Epithelial cell of proximal tubule (primary cell): ENCODE measurements at places on chromosomes 6 and 20. TPM values are rescaled to one million over a fixed set of nuclear protein-coding genes. Genes with fewer than 3 reads are reported as not detected.

The FITM2 gene
- 1.4 and 3.2 TPM in 2 replicates for total RNA-seq

The CLVS2 gene
- total RNA-seq = not detected in 2 replicates

The HMGCLL1 gene
- 0.06 and 1.4 TPM in 2 replicates for total RNA-seq

The NRN1 gene
- 0.72 and 1.1 TPM in 2 replicates for total RNA-seq

The LHFPL5 gene
- total RNA-seq = 0.12 TPM in 1 of 2 replicates, not detected in the other

The APMAP gene
- 94.4 and 108 TPM in 2 replicates for total RNA-seq

DNA sequence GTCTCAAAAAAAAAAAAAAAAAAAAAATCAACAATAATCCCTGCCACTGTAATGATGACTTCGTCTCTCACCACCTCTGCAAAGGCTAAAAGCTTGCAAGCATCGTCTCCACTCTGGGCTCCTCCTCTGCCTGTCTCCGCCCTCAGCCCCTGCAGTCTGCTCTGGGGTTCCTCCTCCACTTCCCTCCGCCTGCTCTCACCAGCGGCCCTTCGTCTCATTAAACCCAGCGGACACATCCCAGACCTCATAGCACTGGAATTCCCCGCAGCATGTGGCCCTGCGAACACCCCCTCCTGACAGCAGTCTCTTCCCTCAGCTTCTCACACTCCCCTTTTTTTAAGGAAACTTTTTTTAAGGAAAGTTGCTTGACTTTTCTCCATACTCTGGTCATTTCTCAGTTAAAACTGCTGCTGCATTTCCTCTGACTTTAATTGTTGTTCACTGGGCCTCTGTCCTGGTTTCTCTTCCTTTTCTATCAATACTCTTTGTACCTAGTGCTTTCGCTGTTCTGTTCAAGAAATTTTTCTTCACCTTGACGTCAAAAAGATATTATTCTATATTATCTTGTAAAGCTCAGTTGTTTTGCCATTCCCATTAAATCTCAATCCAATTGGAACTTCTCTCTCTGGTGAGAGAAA lies 70.9 kb upstream of the PLEKHG1 start:
- DNase-seq = no peak

- peak; percentile 64 for DNase-seq
These were observed 19.3 kb upstream of the RNGTT start for GRCh38 chr6:88982720-88983119.

GRCh38 chr20:58447511-58448391 lies 58.7 kb downstream of the VAPB start:
- DNase-seq = no peak

DNA sequence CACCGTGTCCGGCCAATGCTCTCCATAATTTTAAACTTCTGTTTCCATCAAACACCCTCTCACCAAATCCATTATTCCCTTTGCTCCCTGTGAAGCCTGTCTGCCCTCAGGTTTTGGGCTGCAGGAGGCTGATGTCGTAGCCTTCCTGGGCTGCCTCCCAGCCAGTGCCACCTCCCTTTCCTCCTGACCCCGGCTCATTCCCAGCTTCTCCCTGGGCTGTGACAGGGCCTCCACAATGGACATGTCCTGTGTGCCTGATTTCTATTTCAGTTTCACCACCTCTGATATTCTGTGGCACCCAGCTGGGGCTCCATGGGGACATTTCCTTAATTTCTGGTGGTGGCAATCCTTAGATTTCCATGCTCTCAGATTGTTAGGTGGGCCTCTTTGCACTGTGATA lies 28.8 kb downstream of the IL20RA start:
- no peak for DNase-seq

DNA sequence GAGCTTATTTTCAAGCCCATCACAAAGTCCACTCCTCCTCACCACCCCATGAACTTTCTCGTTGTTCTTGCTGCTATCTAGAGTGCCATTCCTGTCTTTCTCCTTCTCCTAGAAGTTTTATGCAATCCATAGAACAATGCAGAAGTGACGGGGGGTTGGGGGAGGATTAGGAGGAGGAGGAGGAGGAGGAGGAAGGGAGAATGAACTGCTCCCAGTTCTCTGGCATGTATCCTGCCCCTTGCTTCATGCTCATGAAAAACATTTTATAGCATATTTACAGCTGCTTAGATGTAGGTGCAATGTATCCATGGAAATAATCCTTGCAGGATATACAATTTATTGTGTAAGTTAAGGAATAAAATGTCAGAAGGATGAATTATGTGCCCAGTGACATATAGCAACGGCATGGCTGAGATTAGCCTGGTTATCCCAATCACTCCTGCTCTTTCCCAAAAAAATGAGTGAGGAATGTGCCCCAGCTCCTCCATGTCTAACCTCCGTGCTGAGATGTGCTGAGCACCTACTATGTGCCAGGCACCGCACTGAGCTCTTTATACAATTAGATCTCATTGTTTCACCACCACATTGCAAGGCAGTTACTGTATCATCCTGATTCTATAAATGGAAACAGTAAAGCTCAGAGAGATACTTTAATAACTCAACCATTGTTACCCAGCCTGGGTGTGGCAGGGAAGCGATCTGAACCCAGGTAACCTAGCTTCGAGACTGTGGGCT lies 41.6 kb upstream of the TFAP2C start:
- no peak for DNase-seq

- DNase-seq = no peak
These were observed 63.7 kb upstream of the COL21A1 start for GRCh38 chr6:56311061-56311460.

- no peak for DNase-seq
These were observed 18.4 kb downstream of the TENT5A start for GRCh38 chr6:81734081-81734480.

GRCh38 chr20:36331209-36331608 lies 25.1 kb downstream of the DLGAP4 start:
- DNase-seq = no peak

GRCh38 chr20:59752704-59753460 lies 148.5 kb downstream of the PHACTR3 start:
- DNase-seq = no peak
